COR-L47 (cell line): ENCODE measurements at places on chromosomes 12 and 14.

DNA sequence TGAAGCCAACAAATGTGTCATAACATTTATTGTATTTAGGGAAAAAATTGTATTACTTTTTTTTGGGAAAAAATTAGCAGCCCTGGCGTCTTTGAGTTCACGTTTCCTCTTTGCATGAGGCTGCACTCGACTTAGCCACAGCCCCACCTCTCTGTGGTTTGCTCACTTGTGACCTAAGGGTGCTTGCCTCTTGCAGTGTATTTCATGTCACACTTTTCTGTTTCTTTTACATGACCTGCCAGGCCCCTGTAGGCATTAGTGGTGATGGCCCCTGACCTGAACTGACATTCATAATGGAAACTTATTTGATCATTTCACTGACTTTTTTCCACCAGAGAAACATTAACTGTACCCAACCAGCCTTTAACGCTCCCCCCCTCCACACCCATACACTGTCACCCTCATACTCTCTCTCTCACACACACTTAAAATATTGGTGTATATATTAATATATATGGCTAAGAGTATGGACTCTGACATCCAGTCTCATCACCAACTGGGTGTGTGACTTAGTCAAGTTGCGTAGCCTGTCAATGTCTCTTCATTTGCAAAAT, 122.9 kb downstream of the PRKCH start:
- no peak for DNase-seq

DNA sequence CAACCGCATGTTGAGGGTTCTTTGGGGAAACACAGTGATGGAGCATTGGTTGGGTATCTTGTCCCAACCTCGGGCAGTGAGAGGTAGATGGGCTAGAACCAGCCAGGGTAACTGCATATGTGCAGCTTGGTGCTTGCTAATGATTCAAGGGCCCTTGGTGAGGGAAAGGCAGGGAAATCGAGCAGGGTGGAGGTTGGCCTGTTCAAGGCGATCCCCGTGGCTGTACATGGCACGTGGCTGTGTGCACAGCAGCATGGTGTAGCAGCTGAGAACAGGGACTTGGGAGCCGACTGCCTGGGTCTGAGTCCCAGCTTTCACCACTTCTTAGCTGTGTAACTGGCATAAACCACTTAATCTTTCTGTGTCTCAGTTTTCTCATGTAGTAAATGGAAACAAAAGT, 45.5 kb upstream of the OAS1 start:
- no peak for DNase-seq

DNA sequence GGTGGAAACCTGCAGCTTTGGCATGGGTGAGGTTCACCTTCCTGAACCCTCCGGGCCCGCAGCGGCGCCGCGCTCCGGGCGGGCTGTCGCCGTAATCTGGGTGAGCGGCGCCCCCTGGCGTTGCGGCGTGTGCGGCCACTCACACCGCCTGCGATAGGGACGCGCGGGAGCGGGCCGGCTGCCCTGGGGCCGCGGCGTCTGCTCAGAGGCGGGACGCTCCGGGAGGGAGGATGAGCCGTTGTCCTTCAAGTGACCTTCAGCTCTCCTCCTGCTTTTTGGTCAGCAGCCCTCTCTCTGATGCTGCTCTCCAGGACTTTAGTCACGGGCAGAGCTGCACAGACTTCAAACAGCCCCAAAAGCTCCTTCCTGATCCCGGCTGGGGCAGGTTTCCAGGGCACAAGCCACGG, 211.7 kb upstream of the FKBP4 start:
- DNase-seq, result peak; percentile 55

DNA sequence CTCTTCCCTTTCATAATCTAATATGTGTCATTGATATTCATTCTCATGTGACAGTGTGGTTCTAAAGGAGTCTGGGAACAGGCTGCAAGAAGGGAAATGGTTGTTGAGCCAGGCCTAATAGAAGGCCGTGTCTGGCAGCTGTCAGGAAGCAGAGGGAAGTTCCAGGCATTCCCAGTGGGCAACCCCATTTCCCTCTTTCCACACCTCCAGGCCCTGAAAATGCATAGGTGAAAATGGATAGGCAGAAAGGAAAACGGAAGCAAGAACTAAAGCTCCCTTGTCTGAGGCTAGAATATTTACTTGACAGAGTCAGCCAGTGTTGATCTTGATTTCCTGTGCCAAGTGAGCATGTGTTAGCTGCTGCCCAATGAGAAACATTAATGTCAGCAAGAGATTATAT, 97.7 kb downstream of the PPM1A start:
- no peak for DNase-seq

- DNase-seq, result no peak
These were observed 532 bp upstream of the PRKD1 start for GRCh38 chr14:29928117-29928640.

GRCh38 chr14:95156161-95157047, 925 bp downstream of the DICER1 start:
- no peak for DNase-seq
